HCT116 (cell line): ENCODE measurements at places on chromosomes 13 and 19. TPM values are rescaled to one million over a fixed set of nuclear protein-coding genes. Genes with fewer than 3 reads are reported as not detected.

The TMEM272 gene
- 0.17 TPM for total RNA-seq

The ZNF99 gene
- total RNA-seq = not detected

The IFNL1 gene
- not detected for total RNA-seq

The ELANE gene
- total RNA-seq = not detected

The CADM4 gene
- 28.7 TPM for total RNA-seq

The EFNB2 gene
- 30.9 TPM for total RNA-seq

The KLK5 gene
- total RNA-seq = 1.2 TPM

The GAPDHS gene
- total RNA-seq = not detected

The DKKL1 gene
- total RNA-seq = 1.0 TPM

GRCh38 chr19:18431351-18432197 lies 6.4 kb downstream of the ISYNA1 start:
- peak overlapping the region; percentile 29; the same call in 1 of the 2 replicates for H3K27ac ChIP-seq
- H3K4me1 ChIP-seq = peaks cover 14% of the 10 kb centered on the region
- no peaks in the 10 kb centered on the region for H3K27me3 ChIP-seq
- DNase-seq = no peak

GRCh38 chr13:43079392-43079931 lies 56.1 kb downstream of the DNAJC15 start:
- no peaks in the 10 kb centered on the region for H3K36me3 ChIP-seq
- H3K27me3 ChIP-seq = no peaks in the 10 kb centered on the region
- DNase-seq = no peak
- H3K27ac ChIP-seq = no peak overlapping the region

DNA sequence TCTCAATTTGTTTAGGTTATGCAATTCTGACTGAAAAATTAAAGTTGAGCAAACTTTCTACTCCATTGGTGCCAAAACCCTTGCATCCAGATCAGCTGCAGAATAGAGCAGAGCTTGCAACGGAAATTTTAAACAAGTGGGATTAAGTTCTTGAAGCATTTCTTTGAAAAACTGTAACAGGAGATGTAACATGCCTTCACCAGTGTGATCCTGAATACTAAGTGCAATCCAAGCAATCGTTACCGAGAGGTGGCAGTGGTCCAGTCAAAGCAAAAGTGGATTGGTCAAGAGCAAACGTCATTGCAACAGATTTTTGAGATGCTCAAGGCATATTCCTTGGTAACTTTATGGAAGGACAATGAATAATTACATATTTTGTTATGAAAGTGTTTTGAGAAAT lies 841.1 kb upstream of the SLITRK5 start:
- H3K27me3 ChIP-seq = no peaks in the 10 kb centered on the region
- H3K36me3 ChIP-seq = no peaks in the 10 kb centered on the region

DNA sequence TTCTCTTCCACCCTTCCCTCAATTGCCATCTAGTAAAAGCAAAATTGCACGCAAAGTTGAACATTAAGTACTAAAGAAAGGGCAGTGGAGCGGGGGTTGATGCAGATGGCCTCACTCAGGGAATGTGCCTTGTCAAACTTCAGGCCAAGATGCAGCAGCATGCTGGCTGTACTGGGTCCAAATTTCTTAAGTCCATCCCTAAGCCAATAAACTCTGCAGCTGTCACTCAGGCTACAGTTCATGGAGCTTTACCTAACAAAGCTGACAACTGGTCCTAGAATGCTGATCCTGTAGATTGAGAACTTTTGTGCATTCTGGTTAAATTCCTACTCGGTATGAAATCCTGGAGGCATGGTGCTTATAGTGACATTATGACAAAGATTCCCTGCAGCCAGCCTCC lies 88.4 kb downstream of the FOXO1 start:
- no peaks in the 10 kb centered on the region for H3K36me3 ChIP-seq
- no peak overlapping the region for H3K4me3 ChIP-seq
- no peak for DNase-seq
- H3K27me3 ChIP-seq = no peaks in the 10 kb centered on the region

- no peak for DNase-seq
- no peak overlapping the region for H3K27ac ChIP-seq
- peaks cover 29% of the 10 kb centered on the region for H3K36me3 ChIP-seq
- no peaks in the 10 kb centered on the region for H3K4me1 ChIP-seq
- no peaks in the 10 kb centered on the region for H3K27me3 ChIP-seq
These were observed 42.3 kb downstream of the SUGP2 start for GRCh38 chr19:18991006-18991405.

DNA sequence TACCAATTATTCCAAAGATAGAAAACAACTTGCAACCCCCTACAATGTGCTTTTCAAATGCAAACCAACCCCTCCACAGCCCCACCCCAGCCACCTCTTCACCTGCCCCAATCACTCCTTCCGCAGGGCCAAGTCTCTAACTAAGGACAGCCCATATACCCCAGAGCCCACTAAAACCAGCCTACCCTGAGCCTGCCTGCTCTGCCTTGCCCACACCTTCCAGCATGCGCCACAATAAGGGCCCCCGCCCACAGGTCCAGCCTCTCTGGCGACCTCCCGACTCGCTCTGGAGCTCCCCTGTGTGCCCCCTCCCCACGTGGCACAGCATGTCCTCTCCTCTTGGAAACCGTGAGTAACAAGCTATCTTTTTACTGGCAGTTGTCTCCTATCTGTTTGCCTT lies 42.8 kb upstream of the MEDAG start:
- no peak overlapping the region for H3K4me3 ChIP-seq
- H3K27me3 ChIP-seq = no peaks in the 10 kb centered on the region
- H3K27ac ChIP-seq = no peak overlapping the region
- no peaks in the 10 kb centered on the region for H3K36me3 ChIP-seq

GRCh38 chr19:53037101-53038097 lies 7.1 kb upstream of the ERVV-2 start:
- H3K4me1 ChIP-seq = no peaks in the 10 kb centered on the region
- no peak overlapping the region for H3K4me3 ChIP-seq
- H3K27me3 ChIP-seq = no peaks in the 10 kb centered on the region
- no peak for DNase-seq

GRCh38 chr19:18520848-18521691 lies 800 bp downstream of the ELL start:
- peak overlapping the region; percentile 94 for H3K4me3 ChIP-seq
- H3K4me1 ChIP-seq = peaks cover 28% of the 10 kb centered on the region
- H3K36me3 ChIP-seq = no peaks in the 10 kb centered on the region; the same call in 1 of the 2 replicates
- no peak for DNase-seq
- no peaks in the 10 kb centered on the region for H3K27me3 ChIP-seq

- H3K4me3 ChIP-seq = no peak overlapping the region
- no peaks in the 10 kb centered on the region for H3K4me1 ChIP-seq
- H3K36me3 ChIP-seq = no peaks in the 10 kb centered on the region
- DNase-seq = no peak
These were observed 232.9 kb downstream of the ZIC5 start for GRCh38 chr13:99738626-99739025.

GRCh38 chr13:26475176-26476110 lies 82.0 kb upstream of the WASF3 start:
- H3K4me3 ChIP-seq = no peak overlapping the region
- H3K36me3 ChIP-seq = no peaks in the 10 kb centered on the region
- H3K4me1 ChIP-seq = no peaks in the 10 kb centered on the region
- no peaks in the 10 kb centered on the region for H3K27me3 ChIP-seq
- no peak overlapping the region for H3K27ac ChIP-seq

DNA sequence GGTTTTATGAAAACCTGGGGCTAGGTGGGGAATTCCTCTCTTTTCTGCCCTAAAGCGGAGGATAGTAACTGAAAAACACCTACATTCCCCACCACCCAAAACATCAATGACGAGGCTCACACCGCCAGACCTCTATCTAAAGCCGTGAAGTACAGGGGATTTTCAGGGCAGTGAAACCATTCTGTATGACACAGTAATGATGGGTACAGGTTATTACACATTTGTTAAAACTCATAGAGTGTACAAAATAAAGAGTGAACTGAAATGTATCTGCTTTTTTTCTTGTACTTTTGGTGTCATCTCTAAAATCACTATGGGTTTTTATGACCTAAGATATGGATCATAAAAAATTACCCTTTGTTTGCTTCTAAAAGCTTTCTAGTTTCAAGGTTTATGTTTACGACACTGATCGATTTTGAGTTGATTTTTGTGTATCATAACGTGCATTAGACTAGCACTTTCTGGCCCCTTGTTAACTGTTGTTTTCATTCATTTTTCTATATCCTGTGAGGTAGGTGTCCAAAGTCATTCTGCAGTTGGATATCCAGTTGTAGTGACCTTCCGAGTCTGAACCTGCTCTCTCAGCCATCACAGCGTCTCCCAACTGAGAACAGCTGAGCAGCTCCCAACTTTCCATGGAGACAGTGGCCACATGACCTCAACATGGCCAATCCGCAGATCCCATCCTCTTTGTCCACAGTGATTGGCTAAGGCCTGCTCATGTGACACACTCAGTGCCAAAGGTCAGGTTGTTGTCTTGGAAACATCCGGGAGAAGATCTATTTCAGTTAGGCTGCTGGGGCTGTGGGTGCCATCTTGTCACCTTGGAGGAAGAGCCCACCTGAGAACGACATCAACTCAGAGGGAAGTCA lies 10.3 kb downstream of the MBD3L2B start:
- H3K4me1 ChIP-seq = no peaks in the 10 kb centered on the region
- no peak overlapping the region for H3K4me3 ChIP-seq
- H3K36me3 ChIP-seq = no peaks in the 10 kb centered on the region

DNA sequence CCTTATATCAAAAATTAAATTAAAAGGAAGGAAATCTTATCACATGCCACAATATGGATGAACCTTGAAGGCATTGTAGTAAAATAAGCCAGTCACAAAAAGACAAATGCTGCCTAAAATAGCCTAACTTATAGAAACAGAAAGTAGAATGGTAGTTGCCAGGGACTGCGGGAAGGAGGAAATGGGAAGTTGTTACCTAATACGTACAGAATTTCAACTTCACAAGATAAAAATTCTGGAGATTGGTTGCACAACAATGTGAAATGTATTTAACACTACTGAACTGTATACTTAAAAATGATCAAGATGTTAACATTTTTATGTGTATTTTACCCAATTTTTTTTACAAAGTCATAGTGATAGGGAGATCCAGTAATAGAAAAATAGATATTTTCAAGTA lies 10.2 kb upstream of the N4BP2L2 start:
- no peaks in the 10 kb centered on the region for H3K27me3 ChIP-seq
- no peak for DNase-seq
- no peaks in the 10 kb centered on the region for H3K4me1 ChIP-seq
- H3K36me3 ChIP-seq = no peaks in the 10 kb centered on the region
- H3K4me3 ChIP-seq = no peak overlapping the region

DNA sequence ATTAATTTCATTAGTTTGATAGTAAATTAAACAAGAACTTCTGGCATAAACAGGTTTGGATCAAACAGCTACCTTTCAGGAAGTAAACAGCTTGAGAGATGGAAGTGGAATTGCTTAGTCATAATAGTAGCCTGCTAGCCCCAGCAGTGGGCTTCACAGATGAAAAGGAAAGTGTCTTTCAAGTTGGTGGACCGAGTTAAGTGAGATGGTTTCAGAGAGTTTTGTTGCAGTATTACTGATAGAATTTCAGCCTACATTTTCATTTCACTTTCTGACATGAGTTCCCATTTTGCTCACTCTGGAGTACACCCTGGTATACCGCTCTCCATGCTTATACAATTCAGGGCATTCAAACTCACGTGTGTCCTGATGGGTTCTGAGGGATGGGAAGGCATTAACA lies 2.0 kb upstream of the PTOV1 start:
- peak overlapping the region; percentile 91; the same call in 1 of the 2 replicates for H3K27ac ChIP-seq
- H3K27me3 ChIP-seq = no peaks in the 10 kb centered on the region
- peak overlapping the region; percentile 19; the same call in 1 of the 2 replicates for H3K4me3 ChIP-seq

GRCh38 chr19:54207983-54208783 lies 7.5 kb downstream of the RPS9 start:
- peaks cover 50% of the 10 kb centered on the region for H3K36me3 ChIP-seq
- DNase-seq = no peak
- peaks cover 9% of the 10 kb centered on the region for H3K4me1 ChIP-seq
- no peaks in the 10 kb centered on the region for H3K27me3 ChIP-seq
- peak overlapping the region; percentile 18; the same call in 1 of the 2 replicates for H3K27ac ChIP-seq

DNA sequence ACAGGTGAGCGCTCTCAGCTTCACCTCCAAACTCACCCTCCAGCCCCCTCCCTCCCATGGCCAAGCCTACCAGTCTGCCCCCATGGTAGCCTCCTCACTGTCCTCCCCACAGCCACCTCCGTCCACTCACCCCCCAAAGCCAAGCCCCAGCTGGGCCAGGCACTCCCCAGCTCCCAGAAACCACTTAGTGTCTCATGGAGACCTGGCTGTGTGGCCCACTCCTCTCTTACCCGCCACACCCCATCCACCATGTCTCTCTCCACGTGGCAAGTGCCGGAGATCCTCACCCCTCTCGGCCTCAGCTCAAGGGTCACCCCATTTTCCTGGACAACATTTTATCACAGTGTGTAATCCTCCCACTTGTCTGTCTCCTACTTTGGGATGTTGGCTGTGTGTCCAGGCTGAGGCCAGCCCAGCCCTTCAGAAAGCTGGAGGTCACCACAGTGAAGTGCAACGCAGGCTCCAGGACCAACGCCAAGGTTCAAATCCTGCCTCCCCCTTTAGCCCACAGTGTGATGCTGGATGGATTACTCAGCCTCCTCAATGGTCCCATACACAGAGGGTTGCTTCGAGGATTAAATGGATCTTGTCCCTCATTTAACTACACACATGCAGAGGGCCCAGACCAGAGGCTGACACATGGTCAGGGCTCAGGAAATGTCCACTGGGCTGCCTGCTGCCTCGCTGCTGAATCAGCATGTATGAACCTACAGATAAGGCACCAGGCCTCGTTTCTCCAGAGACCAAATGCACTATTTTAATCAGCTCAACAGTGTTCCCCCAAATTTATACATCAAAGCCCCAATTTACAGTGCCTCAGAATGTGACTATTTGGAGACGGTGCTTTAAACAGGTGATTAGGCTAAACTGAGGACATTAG lies 71.3 kb downstream of the CEBPG start:
- H3K27me3 ChIP-seq = no peaks in the 10 kb centered on the region
- no peaks in the 10 kb centered on the region for H3K36me3 ChIP-seq
- no peak for DNase-seq
- H3K27ac ChIP-seq = no peak overlapping the region
- no peaks in the 10 kb centered on the region for H3K4me1 ChIP-seq

GRCh38 chr13:92825938-92826596 lies 400.5 kb upstream of the GPC6 start:
- H3K4me3 ChIP-seq = no peak overlapping the region
- DNase-seq = no peak
- no peaks in the 10 kb centered on the region for H3K27me3 ChIP-seq
- no peaks in the 10 kb centered on the region for H3K36me3 ChIP-seq
- H3K4me1 ChIP-seq = no peaks in the 10 kb centered on the region

DNA sequence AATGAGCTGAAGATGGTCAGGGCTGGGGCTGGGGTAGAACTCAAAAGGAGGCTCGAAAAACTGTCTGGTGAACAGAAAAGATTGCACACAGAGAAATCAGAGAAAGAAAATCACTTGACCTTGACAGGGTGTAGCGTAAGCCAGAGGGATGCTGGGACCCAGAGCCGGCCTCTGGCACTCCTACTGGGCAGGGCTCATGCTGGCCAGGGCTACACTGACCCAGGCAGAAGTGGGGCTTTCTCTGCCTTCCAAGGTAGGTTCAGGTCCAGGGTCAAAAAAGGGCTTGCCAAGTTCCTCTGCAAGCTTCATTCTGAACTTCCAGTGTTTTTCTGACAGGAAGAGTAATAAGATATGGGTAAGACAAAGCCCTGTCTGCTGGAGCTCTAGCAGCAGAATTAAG lies 56.2 kb downstream of the LATS2 start:
- H3K27me3 ChIP-seq = no peaks in the 10 kb centered on the region
- no peak overlapping the region for H3K27ac ChIP-seq
- no peak for DNase-seq
- no peak overlapping the region for H3K4me3 ChIP-seq
- no peaks in the 10 kb centered on the region for H3K36me3 ChIP-seq
